Activated CD8-positive, alpha-beta memory T cell treated with anti-CD3 and anti-CD28 coated beads for 1 hour (primary cell): ENCODE measurements at places on chromosomes 6 and 20.

DNA sequence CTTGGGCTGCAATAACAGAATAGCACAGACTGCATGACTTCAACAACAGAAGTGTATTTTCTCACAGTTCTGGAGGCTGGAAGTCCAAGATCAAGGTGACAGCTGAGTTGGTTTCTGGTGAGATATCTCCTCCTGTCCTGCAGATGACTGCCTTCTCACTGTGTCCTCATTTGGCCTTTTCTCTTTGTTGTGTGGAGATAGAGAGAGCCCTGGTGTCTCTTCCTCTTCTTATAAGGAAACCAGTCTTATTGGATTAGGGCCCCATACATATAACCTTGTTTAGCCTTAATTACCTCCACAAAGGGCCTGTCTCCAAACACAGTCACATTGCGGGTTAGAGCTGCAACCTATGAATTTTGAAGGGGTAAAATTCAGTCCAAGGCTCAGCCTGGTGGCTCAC, 57.0 kb upstream of the BMP6 start:
- DNase-seq: no peak

GRCh38 chr6:5540370-5540769, 279.1 kb downstream of the FARS2 start:
- DNase-seq: no peak

- DNase-seq: no peak
These were observed 29.1 kb upstream of the AGPAT4 start for GRCh38 chr6:161302949-161303348.

DNA sequence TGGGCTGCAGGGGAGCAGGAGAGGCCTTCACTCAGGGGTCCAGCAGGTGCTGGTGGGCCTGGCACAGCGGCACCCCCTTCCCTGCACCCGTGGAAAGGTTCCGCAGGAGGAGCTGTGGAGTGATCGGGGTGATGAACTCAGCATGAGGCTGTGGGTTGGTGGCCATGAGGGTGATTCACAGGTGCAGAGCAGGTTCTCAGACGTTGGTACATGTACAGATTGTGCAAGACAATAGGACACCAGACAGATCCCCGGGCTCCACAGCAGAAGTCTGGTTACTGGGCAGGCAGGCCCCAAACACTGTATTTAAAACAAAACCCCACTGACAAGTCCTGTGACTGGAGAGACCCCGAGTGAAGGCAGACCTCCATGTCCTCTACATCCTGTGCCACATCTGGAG, 151.6 kb upstream of the CDH4 start:
- no peak for DNase-seq

DNA sequence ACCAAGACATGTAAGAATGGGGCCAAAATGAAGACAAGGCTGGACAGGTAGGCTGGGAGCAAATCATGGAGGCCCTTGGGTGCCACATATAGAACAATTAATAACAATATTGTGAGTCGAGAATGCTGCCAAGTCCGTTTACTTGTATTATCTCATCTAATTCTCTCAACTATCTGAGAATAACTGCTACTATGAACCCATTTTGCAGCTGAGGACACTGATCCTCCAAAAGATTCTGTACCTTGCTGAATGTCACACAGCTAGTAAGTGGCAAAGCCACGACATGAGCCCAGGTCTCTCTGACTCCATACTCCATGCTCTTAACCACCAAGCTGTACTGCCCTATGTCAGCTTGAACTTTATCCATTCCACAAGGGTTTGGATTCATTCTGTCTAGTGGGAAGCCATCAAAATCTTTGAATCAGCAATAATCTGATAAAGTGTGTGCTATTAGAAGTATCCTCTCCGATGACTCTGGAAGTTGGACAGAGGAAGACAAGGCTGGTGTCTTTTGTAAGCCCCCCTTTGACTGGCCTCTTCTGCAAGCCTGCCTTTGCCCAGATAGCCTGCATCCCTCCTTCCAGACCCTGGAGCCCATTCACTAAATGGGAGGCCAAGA, 43.5 kb upstream of the PDYN start:
- DNase-seq: no peak

DNA sequence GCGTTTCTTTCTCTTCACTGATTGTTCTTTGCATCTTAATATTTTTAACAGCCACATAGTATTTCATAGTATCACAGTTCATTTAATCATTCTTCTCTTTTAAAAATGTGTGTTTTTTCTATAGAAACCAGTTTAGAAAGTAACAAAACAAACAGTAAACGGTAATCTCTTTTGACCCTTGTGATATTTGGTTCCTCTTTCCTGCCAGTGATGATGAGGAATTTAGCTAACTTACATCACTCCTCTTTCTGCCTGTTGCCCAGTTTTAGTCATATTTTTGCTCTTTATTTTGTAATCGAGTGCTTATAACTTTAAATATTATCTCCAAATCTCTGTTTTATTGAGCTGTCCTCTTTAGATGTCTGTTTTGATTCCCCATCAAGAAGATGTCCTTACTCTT, 38.1 kb upstream of the ZBTB24 start:
- no peak for DNase-seq

GRCh38 chr6:98777762-98778161, 56.6 kb upstream of the POU3F2 start:
- no peak for DNase-seq

- DNase-seq: no peak
These were observed 117.8 kb upstream of the KCNG1 start for GRCh38 chr20:51140671-51141070.

- DNase-seq: no peak
These were observed at the start of gene C6orf118 for GRCh38 chr6:165308926-165309731. TSS of gene C6orf118 (minus strand) at chr6:165309605. CDS start at chr6:165309586, 19 bp downstream.

DNA sequence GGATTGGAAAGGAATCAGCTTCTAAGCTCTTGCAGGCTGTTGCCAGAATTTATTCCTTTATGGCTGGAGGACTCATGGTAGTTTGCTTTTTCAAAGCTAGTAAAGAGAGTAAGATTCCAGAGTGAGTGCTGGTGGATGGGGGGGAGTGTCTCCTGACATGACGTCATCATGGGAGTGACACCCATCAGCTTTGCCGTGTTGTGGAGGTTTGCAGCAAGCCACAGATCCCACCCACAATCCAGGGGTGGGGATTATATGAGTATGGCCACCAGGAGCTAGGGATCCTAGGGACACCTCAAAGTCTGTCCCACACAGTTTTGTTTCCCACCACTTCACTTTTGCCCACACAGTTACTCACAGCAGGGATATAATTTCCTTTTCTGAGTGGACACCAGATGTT, 28.7 kb upstream of the PMEPA1 start:
- DNase-seq: no peak

DNA sequence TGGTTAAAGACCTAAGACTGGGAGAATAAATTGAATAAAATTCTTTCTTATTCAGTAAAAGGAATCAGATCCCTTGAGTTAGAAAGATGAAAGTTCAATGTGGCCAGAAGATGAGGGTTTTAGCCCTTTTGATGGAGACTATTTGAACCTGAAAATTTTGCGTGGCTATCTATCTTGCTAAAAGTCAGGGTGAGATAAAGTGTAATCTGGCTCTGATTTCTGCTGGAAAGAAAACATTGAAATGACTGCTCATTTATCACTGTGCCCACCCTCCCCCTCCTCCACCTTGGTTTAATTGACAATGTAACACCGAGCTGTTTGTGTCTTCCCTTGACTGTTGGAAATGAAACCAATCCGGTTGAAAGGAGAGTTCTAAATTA, 32.9 kb upstream of the TCF21 start:
- no peak for DNase-seq

- DNase-seq: no peak
These were observed 141.3 kb upstream of the CARMIL1 start for GRCh38 chr6:25137916-25138232.
